ENCODE measurements at places on chromosomes 7 and 10. TPM values are rescaled to one million over a fixed set of nuclear protein-coding genes. Genes with fewer than 3 reads are reported as not detected.

Gene OPALIN
- total RNA-seq: not detected

DNA sequence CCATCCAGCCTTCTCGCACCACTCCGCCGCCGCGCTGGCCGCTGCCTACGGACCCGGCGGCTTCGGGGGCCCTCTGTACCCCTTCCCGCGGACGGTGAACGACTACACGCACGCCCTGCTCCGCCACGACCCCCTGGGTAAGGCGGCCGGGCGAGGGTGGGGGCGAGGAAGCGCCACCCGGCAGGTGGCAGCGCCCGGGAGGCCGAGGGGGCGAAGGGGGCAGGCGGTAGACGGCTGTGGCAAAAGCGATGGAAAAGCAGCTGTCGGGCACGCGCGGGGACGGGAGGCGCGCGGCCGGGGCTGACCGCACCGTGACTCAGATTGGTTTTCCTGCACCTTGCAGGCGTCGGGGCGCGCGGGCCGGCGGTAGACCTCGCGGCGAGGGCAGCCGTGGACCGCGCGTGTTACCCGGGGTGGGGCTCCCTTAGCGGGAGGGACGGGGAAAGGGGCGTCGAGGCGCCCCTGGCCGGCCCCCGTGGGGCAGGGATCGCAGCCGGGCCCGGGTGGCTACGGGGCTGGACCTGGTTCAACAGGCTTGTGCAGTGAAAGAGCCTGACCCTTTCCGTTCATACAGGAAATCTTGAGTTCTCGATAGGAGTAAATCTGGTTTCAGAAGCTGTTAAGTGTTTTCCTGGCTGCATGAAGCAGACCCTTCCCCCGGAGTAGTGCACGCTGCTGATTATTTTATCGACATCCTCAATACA is 608 bp downstream of the HHEX start:
- peak; percentile 52 for DNase-seq

Gene LRRC61
- 0.09 TPM for total RNA-seq

- DNase-seq: peak; percentile 84
These were observed 32.2 kb upstream of the TMEM72 start for GRCh38 chr10:44878706-44879530.

DNA sequence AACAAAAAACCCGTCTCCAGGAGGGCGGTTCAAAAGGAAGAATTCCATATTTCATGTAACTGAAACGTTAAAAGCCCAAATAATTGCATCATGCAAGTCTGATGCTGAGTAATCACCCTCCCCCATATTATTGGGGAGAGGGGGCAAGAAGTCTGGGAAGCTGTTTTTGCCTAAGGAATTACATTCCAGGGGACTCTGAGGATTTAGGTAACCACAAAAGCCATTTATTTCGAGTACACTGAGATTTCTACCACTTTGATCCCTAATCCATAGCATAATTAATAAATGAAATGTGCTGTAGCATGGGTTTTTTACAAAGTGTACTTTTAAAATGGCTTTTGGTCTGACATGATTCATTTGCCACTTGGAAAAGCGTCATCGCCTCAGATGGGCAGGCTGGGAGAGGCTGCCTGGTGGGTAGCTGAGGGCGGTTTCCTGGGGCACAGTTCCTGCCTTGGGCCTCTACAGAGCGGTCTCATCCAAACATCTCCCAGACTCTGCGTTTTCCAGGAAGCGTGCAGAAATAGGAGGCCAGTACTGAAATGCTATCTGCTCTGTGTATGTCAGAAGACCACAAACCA is 106.5 kb downstream of the TCF7L2 start:
- peak; percentile 91 for DNase-seq
